ENCODE measurements at places on chromosomes 3 and 15.

- DNase-seq: no peak
These were observed 157.4 kb upstream of the P2RY1 start for GRCh38 chr3:152677491-152677890.

GRCh38 chr15:23118208-23118607, 18.4 kb downstream of the GOLGA6L1 start:
- no peak for DNase-seq

- DNase-seq: no peak
These were observed 129.4 kb downstream of the UACA start for GRCh38 chr15:70633991-70634390.

DNA sequence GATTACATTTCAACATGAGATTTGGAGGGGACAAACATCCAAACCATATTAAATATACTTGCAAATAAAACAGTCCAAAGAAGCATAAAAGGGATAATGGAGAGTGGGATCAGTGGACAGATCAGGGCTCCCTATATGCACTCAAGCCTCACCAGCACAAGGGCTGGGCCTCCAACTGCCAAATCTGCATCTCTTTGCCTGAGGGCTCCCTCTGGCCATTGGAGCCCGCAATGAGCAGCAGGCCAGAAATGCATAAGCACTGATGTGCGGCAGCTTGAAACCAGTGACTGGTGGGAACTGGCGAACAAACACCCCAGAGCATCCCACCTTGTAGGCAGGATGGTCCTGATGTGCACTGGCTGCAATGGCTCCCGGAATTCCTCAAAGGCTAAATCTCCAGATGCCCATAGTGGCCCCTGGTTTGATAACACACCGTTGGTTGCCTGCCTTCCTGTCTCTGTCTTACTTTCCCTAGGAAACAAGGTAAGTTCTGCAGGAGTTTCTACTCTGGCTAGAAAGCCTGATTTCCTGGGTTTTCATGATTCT, 55.9 kb upstream of the POMGNT2 start:
- DNase-seq: no peak

GRCh38 chr15:29046281-29046810, 160.6 kb downstream of the APBA2 start:
- no peak for DNase-seq

DNA sequence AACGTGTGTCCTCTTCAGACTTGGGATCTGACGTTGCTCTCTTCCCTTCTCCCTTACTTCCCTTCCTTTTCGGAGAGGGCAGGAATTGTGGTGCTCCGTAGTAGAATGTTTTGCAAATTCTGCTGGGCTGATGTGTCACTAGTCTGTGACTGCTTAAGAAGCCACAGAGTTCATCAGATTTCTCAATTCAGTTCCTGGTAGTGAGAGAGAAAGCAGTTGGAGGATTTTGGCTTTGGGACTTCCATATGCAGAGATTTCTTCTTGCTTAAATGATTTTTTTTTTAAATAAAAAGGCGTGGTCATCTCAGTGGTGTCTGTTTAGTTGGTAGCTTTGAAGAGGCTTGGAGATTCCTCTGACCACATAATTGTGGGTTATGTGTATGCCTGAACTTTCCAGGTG, 10.1 kb downstream of the CEMIP start:
- DNase-seq: no peak

DNA sequence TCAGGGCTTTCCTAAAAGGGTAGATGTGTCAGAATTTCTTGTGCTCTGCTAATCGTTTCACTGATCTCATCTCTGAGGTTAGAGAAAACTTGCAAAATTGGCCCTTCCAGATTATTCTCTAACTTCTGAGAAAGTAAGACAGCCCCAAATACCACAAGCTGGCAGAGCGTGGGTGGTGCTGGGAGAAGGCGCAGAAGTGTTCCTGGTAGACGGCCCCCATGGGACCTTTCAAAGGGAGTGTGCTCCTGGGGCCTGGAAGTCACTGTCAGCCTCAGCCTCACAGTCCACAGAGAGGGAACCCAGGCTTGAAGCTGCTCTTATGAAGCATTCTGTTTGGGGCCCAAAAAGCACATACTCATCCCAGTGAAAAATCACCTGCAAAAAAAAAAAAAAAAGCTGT, 86.5 kb upstream of the PFN2 start:
- DNase-seq: no peak

DNA sequence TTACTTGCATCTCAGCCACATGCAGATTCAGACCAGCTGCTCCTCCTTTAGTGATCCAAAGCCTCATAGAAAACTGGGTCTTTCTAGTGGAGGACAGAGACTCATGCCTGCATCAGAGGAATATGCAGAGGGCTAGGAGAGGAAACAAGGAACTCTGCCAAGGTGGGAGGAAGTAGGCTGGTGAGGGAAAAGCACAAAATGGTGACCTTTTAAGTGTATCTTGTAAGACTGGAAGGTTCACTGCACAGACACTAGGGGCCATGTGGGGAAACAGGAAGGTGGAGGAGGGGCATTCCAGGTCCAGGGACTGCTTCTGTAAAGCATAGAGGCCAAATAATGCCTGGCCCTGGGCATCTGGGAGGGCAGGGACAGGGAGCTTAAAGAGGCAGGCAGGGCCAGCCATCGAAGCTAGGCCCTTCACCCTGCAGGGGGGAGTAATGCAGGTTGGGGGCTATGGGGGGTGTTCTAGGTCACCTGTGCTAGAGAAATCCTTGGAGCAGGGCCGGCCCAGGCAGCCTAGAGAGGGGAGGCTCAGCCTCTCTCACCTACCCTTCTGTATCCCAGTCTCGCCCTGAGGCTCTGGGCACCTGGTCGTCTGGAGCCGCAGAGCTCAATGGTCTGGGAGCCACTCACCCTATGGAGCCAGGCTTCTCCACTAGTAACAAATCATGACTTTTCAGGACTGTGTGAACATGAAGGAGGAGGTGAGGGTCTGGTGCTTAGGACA, 117.7 kb downstream of the DNAJB8 start:
- no peak for DNase-seq

DNA sequence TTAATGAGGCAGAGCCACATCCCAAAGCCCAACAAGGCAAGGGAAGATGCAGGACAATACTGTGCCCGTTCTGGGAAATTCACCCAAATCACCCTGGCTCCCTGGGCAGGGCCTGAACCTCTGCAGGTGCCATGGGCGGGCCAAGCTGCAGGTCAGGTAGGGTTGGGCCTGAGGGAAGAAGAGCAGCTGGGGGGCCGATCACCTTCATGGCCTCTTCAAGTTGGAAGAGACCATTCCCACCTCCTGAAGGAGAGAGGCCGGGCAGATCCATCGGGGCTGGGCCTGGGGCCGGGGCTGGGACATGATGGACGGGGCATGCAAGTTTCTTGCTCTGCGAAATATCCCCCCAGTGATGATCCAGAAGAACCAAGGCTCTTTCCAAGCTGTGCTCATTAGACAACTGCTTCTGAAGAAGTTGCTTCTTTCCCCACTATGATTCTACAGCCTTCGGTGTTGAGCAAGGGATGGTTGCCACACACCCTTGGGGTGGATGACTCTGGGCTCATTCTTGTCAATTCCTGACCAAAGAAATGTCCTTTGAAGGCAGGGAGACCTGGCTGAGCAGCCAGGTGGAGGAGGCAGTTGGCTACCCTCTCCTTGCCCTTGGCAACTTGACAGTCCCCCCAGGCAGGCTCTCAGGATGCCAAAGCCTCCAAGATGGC, 38.2 kb downstream of the KLHL25 start:
- no peak for DNase-seq

- DNase-seq: no peak
These were observed 309.6 kb upstream of the SEMA6D start for GRCh38 chr15:47407692-47408091.

- no peak for DNase-seq
These were observed 122.3 kb downstream of the MEGF11 start for GRCh38 chr15:66131200-66131599.

GRCh38 chr15:31280831-31281216, 45.8 kb upstream of the KLF13 start:
- no peak for DNase-seq

All from activated CD4-positive, alpha-beta memory T cell treated with anti-CD3 and anti-CD28 coated beads, Interleukin-2, amount 10 ng/mL, durations not matched to agents 7 days and 5 days (primary cell).